ENCODE measurements at places on chromosomes 12 and 14. TPM values are rescaled to one million over a fixed set of nuclear protein-coding genes. Genes with fewer than 3 reads are reported as not detected.
A peak's percentile ranks its signal among the peaks of the same experiment; 100 is the strongest.

Gene ABCC9
- 32.6 TPM for total RNA-seq

- DNase-seq, result peak; percentile 66
Observed at GRCh38 chr14:103128631-103129300, 5.5 kb downstream of the TNFAIP2 start.

DNA sequence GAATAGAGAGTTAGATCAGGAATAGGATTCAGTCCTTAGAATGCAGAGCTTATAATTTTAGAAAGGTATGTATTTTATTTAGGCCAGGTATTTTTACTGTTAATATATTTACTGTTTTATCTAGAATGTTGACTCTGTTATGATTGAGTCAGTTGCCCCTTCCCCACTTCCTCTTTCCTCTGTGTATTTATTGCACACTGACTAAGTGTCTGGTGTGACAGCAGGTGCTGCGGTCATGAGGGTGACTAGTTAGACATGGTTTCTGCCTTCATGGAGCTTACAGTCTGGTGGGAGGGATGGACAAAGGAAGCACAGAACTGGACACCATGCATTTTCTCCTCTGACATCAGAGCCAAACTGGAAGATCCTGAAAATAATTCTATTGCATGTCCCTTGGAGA is 159.8 kb downstream of the CACNA1C start:
- DNase-seq, result no peak

Gene WNT1
- not detected for total RNA-seq

DNA sequence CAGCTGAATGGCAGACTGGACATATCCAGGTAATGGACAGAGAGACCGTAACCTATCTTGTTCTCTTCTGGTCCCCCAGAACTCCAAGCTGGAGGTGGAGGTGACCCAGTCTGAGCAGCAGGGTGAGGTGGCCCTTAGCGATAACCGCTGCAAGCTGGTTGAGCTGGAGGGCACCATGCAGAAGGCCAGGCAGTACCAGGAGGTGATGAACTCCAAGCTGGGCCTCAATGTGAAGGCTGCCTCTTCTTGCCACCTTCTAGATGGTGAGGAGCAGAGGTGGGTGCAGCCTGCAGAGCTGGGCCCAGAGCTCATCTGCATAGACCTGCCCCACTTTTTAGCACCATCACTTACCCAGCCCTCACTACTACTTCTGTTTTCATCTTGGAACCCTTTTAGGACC is 7.2 kb upstream of the KRT86 start:
- no peak for DNase-seq

DNA sequence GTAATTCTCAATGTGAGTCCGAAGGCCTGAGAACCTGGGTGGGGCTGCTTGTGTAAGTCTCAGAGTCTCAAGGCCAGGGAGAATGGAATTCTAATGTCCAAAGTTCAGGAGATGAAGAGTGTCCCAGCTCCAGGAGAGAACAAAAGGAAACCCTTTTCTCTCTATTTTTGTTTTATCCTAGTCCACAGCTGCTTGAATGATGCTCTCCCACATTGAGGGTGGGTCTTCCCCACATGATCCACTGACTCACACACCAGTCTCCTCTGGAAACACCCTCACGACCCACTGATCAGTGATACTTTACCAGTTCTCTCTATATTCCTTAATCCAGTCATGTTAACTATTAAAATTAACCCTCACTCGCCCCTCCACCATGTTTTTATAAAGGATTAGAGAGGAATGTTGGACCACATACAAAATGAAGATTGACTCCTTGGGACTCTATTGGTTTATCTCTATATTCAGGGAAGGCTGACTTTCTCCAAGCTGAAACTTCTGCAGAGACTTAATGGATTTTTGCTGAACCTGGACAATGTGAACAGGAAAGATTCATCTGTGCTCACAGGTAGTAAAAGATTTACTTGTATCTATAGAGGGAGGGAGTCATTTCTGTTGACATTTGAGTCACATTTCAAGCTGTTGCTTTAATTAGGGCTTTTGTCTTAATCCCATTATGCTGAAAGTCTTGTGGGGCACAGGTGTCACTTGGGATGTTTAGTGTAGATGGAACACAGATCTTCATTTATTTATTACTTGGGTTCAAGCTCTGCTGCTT is 1061.0 kb upstream of the TMEM132C start:
- DNase-seq, result no peak

DNA sequence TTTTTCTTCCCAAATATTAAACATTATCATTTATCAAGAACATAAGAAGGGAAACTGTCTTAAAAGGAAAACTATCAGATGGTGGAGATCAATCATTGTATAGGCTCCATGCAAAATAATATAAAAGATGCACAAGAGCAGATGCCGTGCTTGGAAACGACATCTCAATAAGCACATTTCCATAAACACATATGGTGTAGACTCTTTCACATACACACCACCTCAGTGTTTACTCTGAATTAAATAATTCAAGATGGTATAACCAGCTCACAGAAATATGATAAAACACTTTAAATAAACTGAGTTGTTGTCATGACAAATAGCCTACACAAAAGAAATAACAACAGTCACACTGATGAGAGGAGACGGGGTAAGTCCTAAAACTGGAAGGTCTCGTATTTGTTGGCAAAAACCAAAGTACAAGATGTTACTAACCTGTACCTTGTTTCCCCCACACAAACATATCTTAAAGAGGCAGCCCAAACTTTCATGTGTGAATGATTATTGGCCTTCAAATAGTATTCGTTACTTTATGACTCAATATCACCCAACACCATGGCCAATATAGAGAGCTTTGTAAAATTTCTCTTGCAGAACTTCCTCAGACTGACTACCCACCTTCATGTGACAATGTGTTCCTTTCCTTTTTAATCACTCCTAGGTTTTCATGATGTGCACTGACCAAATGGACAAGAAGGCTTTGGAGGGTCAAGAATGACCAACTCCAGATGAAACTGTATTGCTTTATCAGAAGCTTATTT is 48.6 kb upstream of the TMPO start:
- no peak for DNase-seq

DNA sequence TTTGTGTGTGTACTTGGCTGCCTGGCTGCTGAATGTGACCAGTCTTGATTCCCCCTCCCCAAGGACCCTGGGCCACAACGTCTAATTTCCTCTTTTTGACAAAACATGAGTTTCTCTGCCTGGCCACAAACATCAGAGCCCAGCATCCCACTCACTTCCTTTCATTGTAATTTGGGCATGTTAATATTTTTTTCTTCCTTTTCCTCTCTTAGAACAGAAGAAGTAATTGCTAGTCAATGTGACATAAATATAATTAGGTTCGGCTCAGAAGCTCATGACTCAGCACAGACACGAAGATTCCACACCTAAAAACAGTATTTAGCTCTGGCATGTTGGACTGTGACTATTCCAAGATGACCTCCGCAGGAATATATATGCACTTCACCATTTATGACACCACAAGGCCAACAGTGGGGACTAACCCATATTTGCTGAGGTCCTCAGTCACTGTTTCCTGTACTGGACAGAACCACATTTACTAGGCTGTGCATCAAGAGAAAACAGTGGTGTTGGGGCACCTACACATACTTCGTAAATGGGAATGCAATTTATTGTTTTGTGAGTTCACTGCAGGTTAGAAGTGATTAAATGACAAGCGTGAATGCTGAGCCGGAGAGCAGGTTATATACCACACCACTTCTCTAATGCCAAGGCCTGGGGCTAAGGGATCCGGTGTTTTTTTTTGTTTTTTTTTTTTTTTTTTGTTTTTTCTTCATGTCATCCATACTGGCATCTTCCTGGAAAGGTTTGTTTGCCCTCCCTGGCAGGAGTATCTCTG is 4.2 kb downstream of the GSG1 start:
- DNase-seq, result no peak

Gene RNASE1
- 888 TPM for total RNA-seq

Gene KRT6C
- not detected for total RNA-seq

Gene PTPRB
- 196 TPM for total RNA-seq

Gene INSM2
- not detected for total RNA-seq

GRCh38 chr12:58248599-58248998 is 307.2 kb downstream of the ATP23 start:
- DNase-seq, result no peak

GRCh38 chr14:69536971-69537370 is 37.7 kb downstream of the CCDC177 start:
- no peak for DNase-seq

DNA sequence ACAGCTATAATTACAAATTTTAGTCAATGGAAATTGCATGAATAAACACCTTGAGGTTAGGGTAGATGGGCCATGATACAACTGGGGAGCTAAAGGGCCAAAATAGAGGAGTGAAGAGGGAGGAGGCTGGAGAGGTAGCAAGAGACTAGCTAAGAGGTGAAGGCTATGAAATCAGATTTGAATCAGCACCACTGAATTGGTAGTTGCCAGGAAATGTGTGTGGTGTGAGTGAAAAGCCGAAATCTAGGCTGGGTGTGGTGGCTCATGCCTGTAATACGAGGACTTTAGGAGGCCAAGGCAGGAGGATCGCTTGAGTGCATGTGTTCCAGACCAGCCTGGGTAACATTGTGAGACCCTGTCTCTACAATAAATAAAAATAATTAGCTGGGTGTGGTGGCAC is 22.7 kb downstream of the YY1 start:
- no peak for DNase-seq

DNA sequence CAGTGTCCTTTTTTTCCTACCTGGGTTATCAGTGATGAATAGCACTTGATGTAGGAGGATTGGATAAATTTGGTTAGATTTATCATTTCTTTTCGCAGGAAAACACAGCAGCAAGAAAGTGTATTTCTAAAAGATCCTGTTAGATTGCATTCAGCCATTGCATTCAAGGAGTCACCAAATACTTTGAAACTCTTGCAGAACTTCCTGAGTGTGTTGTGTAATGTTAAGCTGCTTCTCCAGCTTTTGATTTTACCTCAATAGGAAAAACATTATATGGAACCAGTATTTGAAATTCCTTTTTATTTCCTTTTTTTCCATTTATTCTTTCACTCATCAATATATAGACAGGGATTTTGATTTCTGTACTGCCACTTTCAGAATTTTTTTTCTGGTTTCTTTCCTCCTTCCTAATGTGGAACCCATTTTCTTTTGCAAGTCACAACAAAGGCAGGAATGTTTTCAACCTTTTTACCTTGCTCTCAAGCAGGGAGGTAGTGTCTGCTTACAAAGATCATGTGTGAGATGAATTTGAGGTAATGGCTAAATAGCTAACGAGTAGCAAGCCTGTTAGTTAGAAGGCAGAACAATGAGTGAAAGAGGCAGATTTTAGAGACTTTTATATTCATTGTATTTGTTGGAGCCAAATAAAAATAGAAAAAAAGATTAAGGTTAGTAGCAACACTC is 56.2 kb downstream of the PPHLN1 start:
- DNase-seq, result no peak

GRCh38 chr12:78095623-78096022 is 264.9 kb downstream of the NAV3 start:
- DNase-seq, result no peak

Data from upper lobe of right lung (tissue), 1 donor.